Activated T-helper 2 cell treated with anti-CD3 and anti-CD28 coated beads, Interferon-gamma antibody, Interleukin-2, Interleukin-4, amounts not matched to agents 10 μg/mL and 5 μg/mL and 100 μg/mL, durations not matched to agents 14 hours and 24 hours and 36 hours (primary cell): ENCODE measurements at places on chromosomes 7 and 10. TPM values are rescaled to one million over a fixed set of nuclear protein-coding genes. Genes with fewer than 3 reads are reported as not detected.

- DNase-seq: no peak
Observed at GRCh38 chr10:60729106-60729505, 49.2 kb upstream of the CDK1 start.

MLXIPL gene
- total RNA-seq: not detected in 2 replicates

GRCh38 chr7:134532180-134532953 lies 5.0 kb downstream of the AKR1B10 start:
- DNase-seq: no peak

DNA sequence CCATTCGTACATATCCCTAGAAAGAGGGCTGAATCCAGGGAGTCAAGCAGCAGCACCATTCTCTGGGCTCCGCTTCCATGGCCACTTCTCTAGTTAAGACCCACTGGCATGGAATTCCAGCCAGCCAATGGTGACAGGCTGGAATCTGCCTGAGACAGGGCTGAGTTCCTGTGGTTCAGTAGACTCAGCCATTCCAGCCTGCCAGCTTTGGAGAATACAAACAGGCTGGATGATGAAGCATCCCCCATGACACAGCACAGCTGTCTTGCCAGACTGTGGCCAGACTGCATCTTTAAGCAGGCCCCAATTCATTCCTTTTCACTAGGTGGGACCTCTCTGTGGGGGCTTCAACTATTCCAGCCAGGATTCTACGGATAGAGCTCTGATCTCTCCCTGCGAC lies 329.6 kb downstream of the XPNPEP1 start:
- no peak for DNase-seq

DNA sequence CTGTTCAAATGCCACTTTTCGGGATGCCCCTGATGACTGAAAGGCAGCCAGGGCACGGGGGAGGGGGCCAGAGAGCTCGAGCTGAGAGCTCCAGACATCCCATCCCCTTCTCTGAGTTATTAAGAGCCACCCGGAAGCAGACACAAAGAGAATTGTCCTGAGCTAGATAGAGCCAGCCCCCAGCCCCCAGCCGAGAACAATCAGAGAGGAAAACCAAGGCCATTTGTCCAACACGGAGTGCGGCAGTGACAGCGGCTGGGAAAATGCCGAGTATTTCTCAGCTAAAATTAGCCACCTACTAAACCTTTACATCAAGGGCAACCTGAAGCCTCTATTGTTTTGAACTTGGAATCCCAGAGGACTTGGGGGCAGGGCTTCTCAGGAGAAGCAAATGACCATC lies 51.0 kb downstream of the UNC5B start:
- no peak for DNase-seq

DNA sequence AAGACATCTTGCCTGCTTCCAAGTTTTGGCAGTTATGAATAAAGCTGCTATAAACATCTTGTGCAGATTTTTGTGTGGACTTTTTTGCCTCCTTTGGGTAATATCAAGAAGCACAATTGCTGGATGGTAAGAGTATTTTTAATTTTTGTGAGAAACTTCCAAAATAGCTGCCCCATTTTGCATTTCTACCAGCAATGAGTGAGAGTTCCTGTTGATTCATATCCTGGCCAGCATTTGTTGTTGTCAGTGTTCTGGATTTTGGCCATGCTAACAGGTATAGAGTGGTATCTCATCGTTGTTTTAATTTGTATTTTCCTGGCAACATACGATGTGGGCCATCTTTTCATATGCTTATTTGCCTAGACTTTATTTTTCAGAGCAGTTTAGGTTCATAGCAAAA lies 53.9 kb downstream of the BTAF1 start:
- DNase-seq: no peak

ARMC3 gene
- not detected in 2 replicates for total RNA-seq

TMEM225B gene
- total RNA-seq: 1.3 and 1.9 TPM in 2 replicates

DNA sequence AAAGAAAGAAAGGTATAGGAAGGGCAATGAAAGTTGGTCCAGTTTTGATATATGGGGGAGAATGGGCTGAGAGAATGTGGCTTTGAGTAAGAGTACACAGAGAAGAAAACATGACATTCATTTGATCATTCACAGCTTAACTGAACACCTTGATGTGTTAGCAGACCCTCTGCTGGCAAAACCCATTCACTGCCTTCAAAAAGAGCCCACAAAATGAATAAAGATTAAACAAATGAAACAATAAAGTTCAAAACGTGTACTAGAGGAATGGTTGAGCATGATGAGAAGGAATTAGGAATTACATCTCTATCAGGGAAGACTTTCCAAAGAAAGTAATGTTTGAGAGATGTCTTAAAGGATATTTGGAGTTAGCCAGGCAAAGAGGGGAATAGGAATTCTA lies 2.1 kb downstream of the WEE2 start:
- no peak for DNase-seq

- no peak for DNase-seq
Observed at GRCh38 chr7:118054529-118054928, 129.4 kb upstream of the LSM8 start.

ENTPD1 gene
- total RNA-seq: 37.1 and 37.5 TPM in 2 replicates

LEP gene
- not detected in 2 replicates for total RNA-seq

- no peak for DNase-seq
Observed at GRCh38 chr10:67697724-67698131, 1.7 kb upstream of the CTNNA3 start.

HECTD2 gene
- 6.6 and 8.2 TPM in 2 replicates for total RNA-seq
